ENCODE measurements at places on chromosomes 4 and X.

- no peak for DNase-seq
Observed at GRCh38 chr4:98509721-98510120, 148.7 kb downstream of the TSPAN5 start.

DNA sequence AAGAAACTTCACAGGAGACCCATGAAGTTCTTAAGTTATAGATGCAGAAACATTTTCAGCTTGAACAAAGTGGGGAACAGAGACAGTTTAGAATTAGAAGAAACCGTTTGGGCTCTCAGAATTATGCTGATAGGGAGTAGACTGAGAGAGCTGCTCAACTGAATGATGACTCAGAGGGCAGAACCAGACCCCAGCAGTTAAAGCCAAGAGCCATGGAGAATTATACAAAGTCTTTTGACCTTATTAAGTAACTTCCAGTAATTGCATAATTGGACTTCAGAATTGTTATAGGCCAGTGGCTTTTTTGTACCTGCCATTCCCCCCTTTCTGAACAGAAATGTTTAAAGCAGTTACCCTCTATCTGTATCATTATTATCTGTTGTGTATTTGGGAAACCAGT lies 642.1 kb downstream of the CCSER1 start:
- DNase-seq, result no peak

- no peak for DNase-seq
Observed at GRCh38 chr4:101843054-101843453, 52.5 kb downstream of the BANK1 start.

- DNase-seq, result peak; percentile 73
Observed at GRCh38 chr4:81069706-81070331, 39.3 kb downstream of the BMP3 start.

DNA sequence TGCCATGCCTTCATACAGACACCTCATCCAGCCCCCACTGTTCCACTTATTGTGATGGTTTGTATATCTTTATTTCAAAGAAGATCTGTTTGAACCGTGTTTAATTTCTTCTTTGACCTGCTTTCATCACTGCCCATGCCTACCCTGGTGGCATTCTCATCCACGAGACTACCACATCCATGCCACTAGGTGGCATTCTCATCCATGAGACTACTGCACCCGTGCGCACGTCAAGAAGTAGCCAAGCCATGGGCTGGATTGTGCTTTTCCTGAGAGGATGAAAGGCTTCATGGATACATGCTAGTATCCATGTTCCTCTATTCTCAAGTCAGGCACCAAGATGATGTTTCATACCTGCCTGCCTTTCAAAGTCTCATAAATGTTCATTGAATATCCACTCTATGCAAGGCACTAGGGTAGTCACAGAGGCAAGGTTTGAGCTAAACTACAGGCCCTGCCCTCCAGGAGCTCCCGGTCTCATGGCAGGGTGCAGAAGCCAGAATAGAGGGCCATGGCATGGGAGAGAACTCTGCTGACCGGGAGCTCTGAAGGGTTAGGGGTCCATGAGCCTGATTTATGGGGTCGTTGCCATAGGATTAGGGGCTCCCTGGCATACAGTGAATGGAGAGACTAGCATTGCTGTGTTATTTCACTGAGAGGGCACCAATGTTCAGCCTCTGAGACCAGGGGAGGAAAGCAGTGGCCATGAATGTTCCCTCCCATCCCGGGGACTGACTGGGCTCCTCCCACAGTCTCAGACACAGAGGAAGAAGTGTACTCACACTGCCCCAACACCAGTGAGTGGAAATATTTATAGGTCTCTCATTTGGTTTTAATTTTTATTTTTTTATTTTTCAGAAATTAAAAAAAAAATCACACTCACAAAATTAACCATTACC lies 24.8 kb upstream of the EOLA2 start:
- DNase-seq, result peak; percentile 56

GRCh38 chr4:54632537-54632936 lies 25.2 kb upstream of the KIT start:
- no peak for DNase-seq

- DNase-seq, result no peak
Observed at GRCh38 chrX:9379697-9380551, 84.9 kb upstream of the TBL1X start.

DNA sequence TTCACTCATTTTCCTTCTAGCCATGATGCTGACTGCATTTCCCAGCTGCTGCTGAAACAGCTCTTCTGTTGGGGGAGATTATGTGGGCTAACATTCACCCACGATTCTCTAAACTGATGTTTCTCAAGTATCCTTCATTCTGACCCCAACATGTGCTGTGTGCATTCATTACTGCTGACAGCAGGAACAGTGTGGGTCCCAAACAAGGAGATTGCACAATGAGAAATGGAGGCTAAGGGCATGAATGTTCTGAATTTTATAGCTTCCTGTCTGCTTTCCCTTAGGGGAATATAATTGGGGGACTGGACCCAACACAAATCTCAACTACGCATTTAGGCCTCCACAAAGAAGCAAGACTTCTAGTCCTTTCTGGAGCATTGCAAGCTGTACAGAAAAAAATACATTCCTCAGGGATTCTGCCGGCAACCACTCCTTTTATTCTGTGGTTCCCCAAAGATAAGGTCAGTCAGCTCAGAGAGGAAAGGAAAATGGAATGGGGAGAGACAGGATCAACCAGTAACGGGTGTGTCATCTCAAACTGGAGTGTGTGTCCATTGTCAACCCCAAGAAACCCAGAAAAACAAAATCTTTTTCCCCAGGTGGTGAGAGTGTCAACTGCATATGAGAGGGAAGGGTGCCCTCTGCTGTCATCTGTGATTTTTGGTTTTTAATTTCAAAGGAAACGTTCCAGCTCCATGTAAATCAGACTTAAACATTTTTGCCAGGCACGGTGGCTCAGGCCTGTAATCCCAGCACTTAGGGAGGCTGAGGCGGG lies 81.5 kb upstream of the EGFL6 start:
- DNase-seq, result peak; percentile 63

- DNase-seq, result no peak
Observed at GRCh38 chr4:185820146-185821028, 8.4 kb upstream of the SORBS2 start.

- DNase-seq, result no peak
Observed at GRCh38 chr4:24262616-24263015, 321.7 kb downstream of the DHX15 start.

- no peak for DNase-seq
Observed at GRCh38 chrX:129958814-129959492, 23.5 kb upstream of the BCORL1 start.

DNA sequence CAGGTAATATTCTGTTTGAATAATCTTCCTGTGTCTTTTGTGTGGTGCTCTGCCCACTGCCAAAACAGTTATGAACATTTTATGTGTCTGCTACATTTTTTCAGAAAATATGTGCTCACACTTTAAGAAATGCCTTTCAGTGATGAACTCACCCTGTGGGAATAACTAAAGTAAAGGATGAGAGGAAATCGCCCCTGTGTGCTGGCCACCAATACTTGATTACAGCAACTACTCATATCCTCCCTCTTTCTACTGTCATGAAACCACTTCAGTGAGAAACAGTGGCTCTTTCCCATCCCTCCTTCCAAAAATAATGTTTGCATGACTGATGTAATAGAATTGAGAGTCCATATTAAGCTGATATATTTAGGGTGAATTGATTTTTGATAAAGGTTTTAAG lies 900.9 kb downstream of the RAB28 start:
- DNase-seq, result no peak

DNA sequence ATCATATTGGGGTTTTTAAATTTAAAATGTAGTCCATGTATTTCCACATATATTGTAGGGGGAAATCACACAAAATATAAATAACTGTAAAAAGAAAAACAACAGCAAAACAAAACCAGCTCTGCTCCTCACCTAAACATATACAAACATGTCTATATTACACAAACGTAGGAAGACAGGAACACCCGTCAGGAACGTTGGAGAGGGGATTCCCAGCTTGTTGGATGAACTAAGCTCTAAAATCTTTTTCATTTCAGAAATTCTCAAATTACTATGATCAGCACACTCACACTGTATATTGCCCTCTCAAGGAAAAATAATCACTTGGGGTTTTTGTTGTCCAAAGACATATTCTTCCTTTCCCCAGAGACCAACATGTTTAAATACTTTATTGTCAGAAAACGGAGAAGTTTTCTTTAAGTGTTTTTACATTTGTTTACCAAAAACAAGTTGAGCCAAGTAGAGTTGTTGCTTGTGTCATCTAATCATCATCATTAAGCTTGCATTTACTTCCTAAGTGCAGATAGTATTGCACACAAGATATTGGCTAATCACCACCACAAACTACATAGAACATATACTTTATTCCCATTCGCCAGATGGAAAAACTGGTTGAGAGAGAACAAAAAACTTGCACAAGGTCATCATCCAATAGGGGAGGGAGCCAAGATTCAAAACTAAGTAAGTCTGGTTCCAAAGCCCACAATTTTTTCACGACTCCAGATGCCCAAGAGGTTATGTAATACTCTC lies 2.4 kb upstream of the TLR10 start:
- no peak for DNase-seq

DNA sequence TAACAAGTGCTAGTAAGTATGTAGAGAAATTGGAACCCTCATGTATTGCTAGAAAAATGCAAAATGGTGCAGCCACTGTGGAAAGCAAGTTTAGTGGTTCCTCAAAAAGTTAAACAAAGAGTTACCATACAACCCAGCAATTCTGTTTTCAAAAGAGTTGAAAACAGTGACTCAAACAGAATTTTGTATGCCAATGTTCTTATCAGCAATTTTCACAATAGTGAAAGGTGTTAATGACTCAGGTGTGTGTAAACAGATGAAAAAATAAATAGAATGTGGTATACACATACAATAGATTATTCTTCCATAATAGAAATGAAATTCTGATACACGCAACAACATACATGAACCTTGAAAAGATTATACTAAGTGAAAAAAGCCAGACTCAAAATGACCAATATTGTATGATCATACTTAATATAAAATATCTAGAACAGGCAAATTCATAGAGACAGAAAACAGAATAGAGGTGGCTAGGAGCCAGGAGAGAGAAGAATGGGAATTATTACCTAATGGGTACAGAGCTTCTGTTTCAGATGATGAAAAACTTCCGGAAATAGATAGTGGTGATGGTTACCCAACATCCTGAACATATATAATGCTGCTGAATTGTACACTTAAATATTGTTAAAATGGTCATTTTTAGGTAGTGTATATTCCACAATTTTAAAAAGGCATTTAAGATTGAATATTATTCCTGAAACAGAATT lies 51.6 kb downstream of the WDFY3 start:
- DNase-seq, result no peak

- peak; percentile 61 for DNase-seq
Observed at GRCh38 chrX:132615391-132616131, 126.7 kb upstream of the MBNL3 start.

GRCh38 chr4:723751-724530 lies 18.3 kb downstream of the PCGF3 start:
- DNase-seq, result no peak

- no peak for DNase-seq
Observed at GRCh38 chr4:40525752-40526598, 103.7 kb downstream of the RBM47 start.

DNA sequence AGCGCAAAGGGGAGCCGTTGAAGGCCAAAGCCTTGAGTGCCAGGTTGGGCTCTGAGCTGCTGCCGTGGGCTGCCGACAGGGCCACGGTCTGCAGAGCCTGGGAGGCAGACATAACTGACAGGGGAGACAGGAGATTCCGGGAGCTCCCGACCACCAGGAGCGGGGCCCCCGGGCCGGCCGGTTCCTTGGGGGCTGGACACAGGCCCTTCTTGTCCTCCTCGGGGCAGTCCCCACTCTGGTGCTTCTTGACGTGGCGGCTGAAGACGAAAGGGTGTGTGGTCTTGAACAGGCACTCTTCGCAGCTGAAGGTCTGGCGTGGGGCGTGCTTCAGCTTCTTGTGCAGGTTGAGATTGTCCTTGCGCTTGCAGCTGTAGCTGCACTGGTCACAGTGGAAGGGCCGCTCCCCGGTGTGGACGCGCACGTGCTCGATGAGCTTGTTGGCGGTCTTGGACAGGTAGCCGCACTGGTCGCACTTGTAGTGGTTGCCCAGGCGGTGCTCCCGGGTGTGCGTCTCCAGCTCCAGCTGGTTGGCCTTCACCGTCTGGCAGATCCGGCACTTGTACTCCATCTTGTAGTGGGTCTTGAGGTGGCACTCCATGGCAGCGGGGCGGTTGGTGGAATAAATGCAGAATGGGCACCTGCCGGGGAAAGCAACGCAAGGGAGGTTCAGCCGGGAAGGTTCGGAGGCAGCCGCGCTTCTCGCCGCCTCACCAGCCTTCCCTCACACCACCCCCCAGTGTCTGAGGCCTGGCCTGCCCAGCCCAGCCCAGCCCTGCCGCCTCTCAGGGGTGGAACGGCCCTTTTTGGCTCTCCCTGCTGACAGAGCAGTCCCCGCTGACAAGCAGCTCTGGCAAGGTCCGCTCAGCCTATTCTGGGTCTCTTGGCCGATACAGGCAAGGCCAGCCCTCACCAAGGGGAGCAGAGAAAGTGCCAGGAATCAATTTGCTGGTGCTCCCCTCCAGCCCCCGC lies 81.3 kb downstream of the C4orf51 start:
- DNase-seq, result no peak
